Hematopoietic multipotent progenitor cell treated with erythropoietin and hydrocortisone succinate and interleukin-3 and kit ligand, for 4 days (in vitro differentiated cells): ENCODE measurements at places on chromosomes 11 and 22.

DNA sequence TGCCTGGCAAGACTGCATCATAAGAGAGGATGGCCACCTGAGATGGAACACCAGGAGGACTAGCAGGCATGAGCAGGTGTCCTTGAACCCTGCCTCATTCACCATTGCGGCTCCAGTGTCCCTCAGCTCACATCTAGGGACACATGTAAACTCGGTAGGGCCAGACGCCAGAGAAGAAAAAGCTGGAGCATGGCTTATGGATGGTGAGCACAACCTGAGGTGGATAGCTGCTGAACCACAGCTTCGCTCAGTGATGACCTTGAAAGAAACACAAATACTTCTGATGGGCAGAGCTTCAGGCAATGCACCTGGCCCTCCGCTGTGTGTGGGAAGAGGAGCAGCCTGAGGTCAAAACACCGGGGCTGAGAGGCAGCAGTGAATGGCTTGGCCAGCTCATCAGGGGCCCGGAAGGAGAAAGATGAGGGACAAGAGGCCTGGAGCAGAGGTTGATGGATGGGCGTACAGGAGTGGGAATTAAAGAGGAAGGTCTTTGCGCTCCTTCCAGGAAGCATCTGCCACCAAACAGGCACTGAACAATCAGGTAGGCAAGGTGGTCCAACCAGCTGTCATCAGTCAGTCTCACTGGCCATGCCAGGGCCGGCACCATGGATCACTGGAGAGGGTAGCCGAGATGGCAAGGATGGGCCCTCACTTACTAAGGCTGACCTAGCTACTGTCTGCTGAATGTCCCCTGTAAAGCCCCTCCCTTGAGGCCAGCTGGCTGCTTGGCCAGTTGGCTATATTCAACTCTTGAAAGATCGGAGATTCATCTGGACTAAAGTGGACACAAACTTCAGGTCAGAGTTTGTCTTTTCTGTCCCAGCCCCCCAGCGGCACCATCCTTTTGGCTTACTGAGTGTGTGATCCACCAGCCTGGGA is 89.7 kb downstream of the MYEOV start:
- no peak for DNase-seq

- DNase-seq, result no peak
Observed at GRCh38 chr11:69703453-69703767, 412 bp downstream of the FGF19 start.

DNA sequence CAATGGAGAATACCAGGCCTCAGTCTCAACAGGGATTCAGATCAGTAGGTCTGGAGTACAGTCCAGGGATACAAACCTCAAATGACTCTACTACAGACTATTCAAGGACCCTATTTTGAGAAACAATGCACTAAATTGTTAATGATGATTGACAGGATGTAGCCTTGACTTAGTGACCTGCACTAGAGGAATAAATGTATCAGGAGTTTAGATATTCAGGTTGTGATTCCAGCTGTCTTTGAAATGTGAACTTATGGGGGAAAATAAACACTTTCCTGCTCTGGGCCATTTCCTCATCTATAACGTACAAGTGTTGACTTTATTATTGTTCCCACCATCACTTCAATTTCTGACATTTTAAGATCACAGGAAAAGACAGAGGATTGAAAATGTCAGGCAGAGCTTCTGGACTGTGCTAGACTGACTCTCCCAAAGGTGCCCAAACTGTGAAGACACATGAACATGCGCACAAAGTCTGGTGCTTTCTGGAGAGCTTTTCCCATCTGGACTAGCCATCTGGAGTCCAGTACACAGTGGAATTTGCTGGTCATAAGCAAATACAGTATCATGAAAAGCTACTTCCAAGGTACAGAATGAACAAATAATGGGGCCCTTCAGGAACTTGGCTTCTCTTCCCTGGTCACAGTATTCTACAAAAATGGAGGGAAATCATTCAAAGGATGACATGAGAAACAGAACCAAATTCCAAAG is 110.4 kb downstream of the USP35 start:
- no peak for DNase-seq

- DNase-seq, result no peak
Observed at GRCh38 chr22:43530349-43531201, 118.8 kb downstream of the MPPED1 start.

- peak; percentile 15 for DNase-seq
Observed at GRCh38 chr11:102830001-102830727, 13.2 kb downstream of the MMP3 start.

- peak; percentile 83 for DNase-seq
Observed at GRCh38 chr11:46808799-46809431, 37.2 kb downstream of the CKAP5 start.

GRCh38 chr11:47784785-47785381 is 17.7 kb upstream of the FNBP4 start:
- no peak for DNase-seq

DNA sequence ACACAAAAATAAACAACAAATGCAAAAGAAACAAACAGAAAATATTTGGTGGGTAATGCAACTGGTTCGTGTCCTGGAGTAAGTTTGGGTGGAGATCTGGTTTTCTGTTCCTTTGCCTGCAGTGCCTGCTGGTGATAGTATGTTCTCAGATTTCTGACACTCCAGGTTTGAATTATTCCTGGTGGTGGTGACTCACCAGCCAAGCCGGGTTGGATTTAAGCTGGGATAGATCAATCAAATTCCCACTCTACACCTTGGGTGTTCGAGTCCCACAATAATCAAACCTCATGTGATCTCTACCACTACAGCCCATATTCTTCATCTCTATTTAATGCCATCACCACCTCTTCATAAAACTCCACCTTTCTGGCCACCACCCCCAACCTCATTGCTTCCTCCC is 421.8 kb downstream of the NTM start:
- DNase-seq, result no peak

DNA sequence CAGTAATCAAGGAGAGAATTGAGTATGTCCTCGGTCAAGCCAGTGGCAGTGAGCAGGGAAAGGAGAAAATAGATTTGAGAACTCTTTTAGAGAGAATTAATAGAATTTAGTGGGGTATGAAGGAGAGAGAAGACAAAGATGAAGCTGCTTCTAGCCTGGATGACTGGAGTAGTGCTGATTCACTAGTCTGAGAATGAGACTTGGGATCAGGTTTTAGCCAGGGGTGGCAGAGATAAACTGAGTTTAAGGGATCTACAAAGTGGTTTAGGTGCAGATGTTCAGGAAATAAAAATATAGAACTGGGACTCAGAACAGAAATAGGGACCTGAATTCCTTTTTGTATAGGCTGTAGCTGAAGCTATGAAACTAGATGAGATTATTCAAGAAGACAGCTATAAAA is 17.6 kb downstream of the HORMAD2 start:
- DNase-seq, result no peak

- no peak for DNase-seq
Observed at GRCh38 chr11:94832604-94833235, 64.6 kb downstream of the AMOTL1 start.

GRCh38 chr11:2250485-2250884 is 19.9 kb downstream of the ASCL2 start:
- DNase-seq, result no peak

- no peak for DNase-seq
Observed at GRCh38 chr11:130849215-130849568, 67.1 kb downstream of the SNX19 start.

DNA sequence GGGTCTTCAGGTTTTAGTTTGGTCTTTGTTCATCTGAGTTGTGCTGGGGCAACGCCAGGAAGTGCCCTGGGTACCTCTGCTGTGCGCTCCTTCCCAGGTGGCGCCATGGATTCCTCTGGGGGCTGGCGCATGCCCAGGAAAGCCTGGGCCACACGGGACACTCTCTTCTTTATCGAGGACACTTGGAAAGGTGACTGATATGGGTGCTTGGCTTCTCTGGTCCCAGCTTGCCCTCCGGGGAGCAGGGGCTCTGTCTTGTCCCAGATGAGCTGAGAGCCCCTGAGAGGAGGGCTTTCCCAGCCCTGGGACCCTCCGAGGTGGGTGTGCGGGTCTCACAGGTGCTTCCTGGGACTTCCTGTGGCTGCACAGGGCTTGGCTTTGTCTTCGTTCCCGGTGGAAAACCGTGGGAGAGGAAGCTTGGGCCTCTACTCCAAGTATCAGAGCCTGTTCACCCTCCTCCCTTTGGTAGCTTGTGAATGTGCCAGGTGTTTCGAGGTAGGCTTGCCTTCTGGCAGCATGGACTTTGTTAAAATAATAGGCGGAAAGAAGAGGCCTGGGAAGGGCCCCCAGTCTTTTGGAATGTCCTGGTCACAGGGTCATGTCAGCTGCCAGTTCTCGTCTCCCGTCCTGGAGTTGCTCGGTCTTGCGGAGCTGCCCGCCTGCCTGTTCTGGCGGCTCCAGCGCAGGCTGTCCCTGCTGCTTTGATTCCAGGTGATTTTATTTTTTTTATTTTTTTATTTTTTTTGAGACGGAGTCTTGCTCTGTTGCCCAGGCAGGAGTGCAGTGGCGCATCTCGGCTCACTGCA is 10.1 kb upstream of the NEAT1 start:
- no peak for DNase-seq

GRCh38 chr22:43004362-43005035 is 10.4 kb downstream of the PACSIN2 start:
- DNase-seq, result peak; percentile 95

DNA sequence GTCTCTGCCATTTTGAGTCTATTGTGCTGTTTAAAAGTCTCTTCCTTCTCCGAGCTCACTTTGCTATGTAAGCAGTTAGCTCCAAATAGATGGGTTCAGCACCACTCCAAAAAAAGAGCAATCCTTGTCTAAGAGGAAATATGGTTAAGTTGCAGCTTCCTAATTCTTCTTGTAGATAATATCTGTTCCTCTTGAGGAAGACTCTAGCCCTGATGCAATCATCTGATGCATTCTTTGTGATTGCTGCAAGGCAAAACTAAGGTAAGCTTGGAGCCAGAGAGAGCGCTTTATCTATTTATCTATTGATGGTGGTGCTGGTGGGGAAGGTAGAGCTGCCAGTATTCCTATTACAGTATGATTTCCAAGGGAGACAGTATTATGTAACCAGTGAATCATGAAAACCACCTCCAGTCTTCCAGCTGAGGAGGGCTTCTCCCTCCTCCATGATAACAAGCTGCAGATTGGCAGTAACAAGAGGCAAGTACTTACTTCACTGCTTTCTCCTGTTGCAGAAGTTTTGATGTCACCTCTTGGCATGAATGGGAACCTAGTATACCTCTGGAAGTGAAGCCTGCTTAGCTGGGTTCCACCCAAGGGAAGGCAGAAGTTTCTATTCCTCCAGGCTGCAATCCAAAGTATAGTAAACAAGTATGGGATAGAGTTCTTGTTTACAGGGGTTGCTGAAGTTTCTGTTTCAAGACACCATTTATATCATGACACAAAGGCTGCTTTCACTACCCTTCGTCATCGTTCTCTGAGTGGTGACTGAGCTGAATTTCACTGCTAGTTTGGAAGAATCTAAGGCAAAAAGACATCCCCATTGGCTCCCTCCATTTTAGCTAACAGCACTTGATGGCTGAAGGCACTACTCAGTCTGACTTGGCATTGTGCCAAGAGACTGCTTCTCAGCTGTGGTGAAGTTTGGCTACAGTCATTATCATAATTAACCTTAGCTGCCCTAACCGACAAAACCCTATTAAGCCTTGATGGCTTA is 49.7 kb downstream of the FDX1 start:
- peak; percentile 62 for DNase-seq

GRCh38 chr22:27317096-27317495 is 484.5 kb downstream of the MN1 start:
- DNase-seq, result peak; percentile 31

GRCh38 chr11:15159085-15159484 is 44.4 kb downstream of the INSC start:
- DNase-seq, result peak; percentile 50

- peak; percentile 82 for DNase-seq
Observed at GRCh38 chr11:117145393-117145761, 1.3 kb downstream of the PAFAH1B2 start.

DNA sequence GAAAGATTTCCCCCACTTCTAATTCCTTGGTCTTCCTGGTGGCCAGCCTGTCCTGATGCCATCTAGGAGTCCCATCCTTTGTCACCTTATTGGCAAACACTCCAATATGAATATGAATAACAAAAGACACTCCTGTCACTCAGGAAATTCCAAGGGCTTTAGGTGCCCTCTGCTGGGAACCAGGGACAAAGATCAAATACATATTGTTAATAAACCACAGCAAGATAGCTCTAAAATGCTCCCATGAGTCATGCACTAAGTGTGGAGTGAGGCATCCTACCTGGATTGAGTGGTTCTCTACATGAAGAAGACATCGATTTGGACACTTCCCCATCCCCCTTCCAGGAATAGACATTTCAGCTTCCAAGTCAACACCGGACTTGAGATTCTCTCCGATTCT is 823.6 kb downstream of the TBC1D22A start:
- DNase-seq, result no peak

DNA sequence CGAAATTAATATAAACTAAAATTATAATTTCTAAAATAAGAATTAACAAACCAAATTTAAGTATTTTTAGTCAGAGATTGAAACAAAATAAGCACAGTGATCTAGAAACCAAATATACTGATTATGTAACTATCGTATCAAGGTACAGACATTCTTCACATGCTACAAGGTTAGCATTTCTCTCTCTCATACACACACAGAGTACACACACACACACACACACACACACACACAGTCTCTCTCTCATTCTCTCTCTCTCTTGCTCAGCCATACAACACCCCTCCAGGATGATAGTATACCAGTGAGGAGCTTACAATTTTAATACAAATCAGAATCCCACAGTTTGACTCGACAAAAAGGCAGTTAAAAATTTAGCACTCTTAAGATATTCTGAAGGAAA is 66.0 kb downstream of the RDX start:
- DNase-seq, result no peak

DNA sequence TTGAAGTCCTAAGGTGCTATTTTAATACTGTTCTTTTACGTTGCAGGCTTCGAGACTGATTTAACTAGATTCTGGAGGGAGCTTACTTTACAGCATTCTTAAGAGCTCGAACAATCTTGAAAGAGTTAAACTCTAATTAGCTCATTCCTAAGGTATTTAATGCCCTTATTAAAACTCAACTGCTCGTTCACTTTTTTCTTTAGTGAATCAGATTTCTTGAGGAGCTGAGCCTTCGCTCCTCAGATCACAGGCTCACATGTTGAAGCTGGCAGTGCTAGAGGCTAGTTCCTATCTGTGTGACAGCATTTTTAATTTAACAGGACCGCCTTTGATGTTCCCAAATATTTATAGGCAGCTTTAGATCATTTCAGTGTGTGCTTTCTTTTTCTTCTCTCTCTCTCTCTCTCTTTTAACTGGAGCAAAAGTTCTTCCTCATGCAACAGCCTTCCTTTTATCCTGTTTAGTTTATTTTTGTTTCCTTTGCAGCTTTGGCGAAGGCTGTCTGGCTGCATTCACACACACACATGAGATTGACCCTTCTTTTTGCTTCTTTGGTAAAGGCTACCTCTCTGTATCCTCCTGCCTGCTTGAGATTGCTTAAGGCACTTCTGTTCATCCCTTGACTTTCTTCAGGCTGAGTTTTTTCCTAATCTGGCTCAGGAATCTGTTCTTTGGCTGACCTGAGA is 21.0 kb downstream of the ZNRF3 start:
- DNase-seq, result no peak

GRCh38 chr22:40757071-40757470 is 62.1 kb downstream of the SLC25A17 start:
- DNase-seq, result no peak

DNA sequence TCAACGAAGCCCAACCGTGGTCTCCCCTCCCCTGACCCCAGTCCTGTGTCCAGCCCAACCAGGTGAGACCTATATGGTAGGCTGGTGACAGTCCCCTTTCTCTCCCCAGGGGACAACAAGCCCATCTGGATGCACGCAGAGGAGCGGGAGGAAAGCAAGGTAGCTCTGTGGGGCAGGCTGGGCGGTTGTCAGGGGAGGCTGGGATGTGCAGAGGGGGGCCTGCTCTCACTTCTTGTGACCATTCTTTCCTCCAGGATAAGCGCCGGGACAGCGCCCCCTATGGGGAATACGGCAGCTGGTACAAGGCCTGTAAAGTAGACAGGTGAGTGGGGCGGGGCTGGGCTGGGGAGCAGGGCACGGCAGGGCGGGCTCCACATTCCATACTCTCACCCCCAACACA is 3.5 kb upstream of the RAB1B start:
- peak; percentile 47 for DNase-seq
